ENCODE measurements at places on chromosomes 4 and X.

DNA sequence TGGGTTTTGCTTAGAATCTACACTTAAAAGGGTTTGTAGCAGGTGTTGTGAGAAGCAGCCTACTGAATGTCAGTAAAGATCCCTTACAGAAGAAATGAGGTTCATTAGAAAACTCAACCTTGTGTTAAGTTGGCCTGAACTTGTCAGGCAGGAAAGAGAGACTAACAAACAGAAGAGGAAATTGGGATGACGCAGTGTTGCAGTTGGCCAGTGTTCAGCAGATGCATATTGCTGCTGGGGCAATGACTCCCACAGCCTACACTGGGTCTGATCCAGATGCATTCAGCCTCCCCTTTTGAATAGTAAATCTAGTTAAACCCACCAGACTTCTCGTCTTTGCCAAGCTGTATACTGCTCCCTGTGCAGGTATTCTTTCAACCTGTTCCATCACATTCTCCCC lies 409.4 kb downstream of the UBE2NL start:
- DNase-seq, result no peak

- no peak for DNase-seq
These were observed 102.3 kb downstream of the AGTR2 start for GRCh38 chrX:116272861-116273260.

GRCh38 chr4:25638806-25639205 lies 16.8 kb upstream of the SLC34A2 start:
- no peak for DNase-seq

DNA sequence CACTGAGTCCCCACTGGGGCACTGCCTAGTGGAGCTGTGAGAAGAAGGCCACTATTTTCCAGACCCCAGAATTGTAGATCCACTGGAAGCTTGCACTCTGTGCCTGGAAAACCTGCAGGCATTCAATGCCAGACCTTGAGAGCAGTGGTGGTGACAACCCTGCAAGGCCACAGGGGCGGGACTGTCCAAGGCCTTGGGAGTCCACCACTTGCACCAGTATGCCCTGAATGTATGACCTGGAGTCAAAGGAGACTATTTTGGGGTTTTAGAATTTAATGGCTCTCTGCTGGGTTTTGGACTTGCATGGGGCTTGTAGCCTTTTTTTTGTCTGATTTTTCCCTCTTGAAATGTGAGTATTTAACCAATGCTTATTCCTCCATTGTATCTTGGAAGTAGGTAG lies 145.8 kb downstream of the MSN start:
- no peak for DNase-seq

- no peak for DNase-seq
These were observed 54.2 kb downstream of the FMR1NB start for GRCh38 chrX:148035380-148035779.

DNA sequence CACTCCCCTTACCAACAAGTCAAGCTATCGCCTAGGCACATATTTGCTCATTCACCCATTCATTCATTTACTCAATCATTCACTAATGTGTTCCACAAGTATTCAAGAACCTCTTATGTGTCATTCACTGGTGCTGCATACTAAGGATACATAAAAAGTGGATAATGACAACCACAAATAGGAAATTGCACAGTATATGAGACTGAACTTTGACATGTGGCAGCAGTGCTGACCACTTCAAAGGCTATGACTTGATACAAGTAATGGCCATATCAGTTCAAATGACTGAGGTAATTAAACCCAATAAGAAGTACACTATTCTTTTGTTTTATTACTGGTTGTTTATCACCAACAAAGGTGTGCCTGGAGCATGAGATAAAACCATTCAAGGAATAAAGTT lies 282.5 kb downstream of the KLHL13 start:
- DNase-seq, result no peak

DNA sequence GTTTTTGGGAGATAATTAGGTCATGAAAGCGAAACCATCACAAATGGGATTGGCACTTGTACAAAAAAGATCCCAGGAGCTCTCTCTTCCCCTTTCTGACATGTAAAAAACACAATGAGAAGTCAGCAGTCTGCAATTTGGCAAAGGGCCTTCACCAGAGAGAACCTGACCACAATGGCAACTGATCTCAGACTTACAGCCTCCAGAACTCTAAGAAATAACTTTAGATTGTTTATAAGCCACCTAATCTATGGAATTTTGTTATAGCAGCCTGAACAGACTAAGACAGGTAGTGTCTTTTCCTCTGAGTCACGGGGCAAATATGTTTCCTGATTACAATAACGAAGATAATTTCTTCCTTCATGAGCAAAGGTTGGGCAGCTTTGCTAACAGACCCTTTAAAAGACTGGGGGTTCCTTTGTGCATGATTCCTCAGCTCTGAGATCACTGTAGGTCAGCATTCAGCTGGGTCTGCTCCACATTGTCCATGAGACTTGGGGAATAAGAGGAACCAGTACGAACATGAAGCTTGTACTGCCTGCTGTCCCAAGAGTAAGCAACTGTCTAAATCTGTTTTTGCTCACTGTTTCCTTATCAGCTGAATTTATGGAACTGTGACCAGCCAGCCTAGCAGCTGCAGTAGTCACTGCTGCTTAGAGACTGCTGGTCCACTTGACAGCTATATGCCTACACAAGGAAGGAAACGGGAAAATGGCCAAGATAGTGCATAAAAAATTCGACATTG lies 191.6 kb downstream of the ANAPC10 start:
- DNase-seq, result no peak

GRCh38 chrX:87664381-87664780 lies 146.8 kb downstream of the KLHL4 start:
- DNase-seq, result no peak

- no peak for DNase-seq
These were observed at the start of gene ADAD1 for GRCh38 chr4:122378711-122379110. Gene ADAD1, plus strand, starts transcription at chr4:122379011. Its CDS starts 1,059 bp downstream, at chr4:122380070.
